ENCODE measurements at places on chromosomes 11 and 22.

DNA sequence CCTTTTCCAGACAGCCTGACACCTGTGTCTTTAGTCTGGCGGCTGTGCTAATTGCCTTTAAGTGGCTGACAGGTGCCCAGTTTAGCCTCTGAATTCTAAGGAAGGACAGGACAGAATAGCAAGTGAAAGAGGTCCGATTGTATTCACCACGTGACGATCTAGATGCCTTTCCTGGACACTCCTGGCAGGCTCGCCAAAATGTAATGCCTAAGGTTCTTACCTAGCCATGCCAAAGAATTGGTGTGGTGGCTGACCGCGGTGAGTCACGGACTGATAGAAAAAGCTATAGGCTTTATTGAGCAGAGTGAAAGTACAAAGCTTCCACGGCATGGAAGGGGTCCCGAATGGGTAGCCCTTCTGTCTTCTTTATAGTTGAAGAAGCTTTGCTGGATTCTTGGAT lies 26.7 kb downstream of the ANKRD42 start:
- no peak for DNase-seq

DNA sequence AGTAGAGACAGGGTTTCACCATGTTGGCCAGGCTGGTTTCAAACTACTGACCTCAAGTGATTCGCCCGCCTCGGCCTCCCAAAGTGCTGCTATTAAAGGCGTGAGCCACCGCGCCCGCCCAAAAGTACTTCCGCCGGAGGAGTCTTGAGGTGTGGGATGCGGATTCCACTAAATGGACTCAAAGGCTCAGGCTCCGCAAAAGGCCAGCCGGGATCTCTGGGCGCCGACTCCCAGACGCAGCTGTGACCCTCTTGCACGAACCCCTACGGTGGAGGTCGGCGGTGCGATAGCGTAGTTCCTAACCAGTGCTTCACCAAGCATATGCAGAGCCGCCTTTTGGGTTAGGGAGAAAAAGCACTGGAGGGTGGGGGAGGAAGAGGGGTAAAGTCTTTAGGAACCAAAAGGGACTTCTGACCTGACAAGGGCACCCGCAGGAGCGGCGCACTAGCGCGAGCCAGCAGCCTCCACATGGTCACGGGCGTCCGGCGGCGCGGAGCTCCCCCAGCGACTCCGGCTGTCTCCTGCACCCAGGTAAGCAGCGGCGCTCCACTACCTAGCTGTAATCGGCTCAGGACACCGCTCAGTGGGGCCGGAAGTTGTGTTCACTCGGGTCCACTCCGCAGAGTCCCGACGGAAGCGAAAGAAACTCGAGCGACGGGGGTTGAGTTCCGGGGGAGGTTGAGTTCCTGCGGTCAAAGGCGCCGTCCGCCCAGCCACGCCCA lies at the start of gene MRPL16:
MRPL16 (minus strand) TSS at position 590 of the 722 bp plus-strand sequence; CDS start at position 470, 120 bp downstream.
- DNase-seq = peak; percentile 89

- no peak for DNase-seq
Measured at GRCh38 chr11:32137869-32138268, 47.0 kb downstream of the RCN1 start.

DNA sequence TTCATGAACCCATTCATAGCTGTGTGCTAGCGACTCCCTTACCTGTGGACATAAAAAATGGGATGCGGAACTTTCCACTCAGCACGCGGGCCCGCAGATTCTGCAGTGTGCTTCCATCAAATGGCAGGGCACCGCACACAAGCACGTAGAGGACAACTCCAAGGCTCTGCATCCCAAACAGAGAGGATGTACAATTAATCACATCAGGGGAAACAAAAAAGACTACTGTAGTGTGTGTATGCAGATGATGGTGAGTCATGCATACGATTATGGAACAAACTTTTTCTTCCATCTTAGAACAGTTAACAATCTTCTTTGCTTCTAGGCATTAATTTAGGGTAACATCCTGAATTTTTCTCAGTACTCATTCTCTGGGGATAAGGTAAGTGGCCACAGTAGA lies 58.8 kb upstream of the APOA1 start:
- DNase-seq = no peak

DNA sequence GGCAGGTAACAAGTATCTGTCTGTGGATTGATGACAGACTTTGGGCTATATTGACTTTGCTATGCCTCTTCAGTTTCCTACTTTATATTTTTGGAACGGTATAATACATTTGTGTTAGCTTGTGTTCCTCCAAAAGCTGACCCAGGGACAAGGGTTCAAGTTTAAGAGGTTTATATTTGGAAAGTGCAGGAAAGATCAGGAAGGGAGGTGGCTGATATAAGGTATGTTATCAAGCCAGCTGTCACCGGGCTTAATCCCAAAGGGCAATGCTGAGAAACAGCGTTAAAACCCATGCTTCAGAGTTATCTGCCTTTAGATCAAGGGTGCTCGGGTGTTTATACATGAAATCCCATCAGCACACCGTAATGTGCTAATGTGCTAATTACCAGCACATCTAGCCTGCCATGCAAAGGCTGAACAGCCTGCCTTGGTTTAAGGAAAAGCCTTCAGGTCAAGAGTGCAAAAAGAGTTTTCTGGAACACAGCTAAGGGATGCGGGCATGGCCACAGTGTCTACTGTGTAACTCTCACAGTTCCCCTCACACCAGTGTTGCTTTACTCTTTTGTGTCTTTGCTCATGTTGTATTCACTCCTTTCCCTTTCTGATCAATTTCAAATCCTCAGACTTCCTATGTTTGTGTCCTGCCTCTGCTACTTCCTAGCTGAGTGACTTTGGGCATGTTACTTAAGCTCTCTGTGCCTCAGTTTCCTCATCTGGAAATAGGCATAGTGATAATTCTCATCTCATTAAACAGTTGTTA lies 77.5 kb downstream of the BDNF start:
- no peak for DNase-seq

GRCh38 chr11:71305451-71306125 lies 53.2 kb upstream of the SHANK2 start:
- DNase-seq = no peak

GRCh38 chr11:19789835-19790710 lies 77.4 kb downstream of the NAV2 start:
- peak; percentile 90 for DNase-seq

DNA sequence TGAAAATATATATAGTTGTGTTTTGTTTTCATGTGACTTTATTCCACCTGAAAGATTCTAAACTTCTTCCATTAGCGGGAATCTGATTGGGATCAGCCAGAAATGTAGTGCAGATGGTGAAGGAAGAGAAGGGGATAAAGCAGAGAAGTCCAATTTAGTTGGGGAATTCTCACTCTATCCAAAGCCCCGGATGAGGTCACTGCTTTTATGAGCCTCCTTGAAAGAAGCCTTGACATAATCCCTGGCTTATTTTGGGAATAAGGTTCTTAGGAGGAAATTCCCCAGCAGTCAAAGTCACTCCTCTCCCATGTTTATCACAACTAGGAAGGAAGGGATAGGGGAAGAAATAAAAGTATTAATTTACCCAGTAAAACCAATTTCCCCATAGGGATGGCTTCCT lies 41.1 kb downstream of the OSBP start:
- peak; percentile 92 for DNase-seq

DNA sequence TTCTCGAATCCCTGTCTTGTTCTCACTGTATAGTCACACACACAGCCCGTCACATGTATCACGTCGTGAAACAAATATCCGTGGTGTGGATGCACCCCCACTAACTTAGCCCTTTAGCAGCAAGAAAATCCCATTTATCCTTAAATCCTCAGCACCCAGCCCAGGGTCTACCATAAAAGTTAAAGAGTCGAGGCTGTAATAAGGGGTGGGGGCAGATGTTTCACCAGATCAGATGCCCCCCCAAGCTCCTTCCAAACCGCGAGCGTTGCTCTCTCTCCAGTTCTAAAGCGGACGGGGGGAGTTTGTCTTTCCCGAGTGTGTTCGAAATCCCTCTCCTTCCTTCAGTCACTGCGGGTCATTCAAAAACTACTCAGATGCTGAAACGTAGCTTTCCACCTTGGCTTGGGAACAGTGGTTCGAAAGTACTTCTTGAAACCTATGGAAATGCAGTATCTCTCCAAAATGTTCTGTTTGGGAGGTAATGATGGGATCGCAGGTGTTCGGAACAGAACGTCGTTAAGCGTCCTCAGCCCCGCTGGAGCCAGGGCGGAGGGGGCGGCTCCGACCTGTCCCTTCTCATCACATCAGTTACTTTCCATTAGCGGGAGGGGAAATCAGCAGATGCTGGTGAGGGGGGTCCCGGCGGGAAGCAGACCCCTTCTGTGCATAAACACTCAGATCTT lies 156.2 kb downstream of the BRD1 start:
- no peak for DNase-seq

DNA sequence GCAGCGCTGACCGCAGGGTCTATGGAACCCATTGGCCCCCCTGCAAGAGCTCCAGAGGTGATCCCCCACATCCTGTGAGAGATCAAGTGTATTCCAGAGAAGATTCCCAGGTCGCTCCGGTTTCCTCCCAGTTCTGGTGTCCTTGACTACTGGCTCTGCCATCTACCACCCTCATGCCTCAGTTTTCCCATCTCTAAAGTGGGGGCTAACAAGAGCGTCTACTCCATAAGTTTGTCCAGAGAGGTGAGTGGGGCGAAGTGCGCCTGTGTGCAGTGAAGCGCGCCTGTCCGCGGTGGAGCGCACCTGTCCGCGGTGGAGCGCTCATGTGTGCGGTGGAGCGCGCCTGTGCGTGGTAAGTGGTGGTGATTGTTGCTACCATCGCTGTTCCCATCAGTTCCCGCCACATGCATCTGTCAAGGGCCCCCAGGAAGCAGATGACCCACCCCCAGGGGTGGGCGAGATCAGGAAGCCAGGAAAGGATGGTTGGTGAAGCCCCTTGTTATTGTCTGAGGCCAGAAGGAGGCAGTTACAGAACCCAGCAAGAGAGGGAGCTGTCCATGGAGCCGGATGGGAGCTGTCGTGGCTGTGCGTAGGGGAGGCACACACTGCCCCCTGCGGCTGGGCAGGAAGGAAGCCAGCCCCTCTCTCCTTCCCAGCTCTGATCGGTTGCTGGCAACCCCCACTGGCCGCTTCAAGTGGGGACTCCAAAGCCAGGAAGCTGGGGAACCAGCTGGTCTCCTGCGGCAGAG lies 73.2 kb upstream of the FGF3 start:
- no peak for DNase-seq

DNA sequence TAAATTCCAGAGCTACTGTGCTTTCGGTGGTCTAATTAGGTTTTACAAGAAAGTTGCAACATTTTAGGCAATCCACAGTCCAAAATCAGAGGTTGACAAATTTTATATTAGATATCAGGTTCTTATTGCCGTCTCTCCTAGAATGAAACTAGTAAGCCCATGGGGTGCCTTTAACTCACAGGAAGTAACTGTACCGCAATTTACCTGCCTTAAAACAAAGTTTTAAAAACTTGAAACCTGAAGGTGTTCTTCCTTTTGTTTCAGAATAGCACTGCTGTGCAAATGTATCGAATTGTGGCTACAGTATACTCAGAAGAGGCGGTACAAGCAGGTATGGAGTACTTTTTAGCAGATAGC lies 77.2 kb downstream of the PISD start:
- no peak for DNase-seq

- no peak for DNase-seq
Measured at GRCh38 chr11:133168016-133168415, 364.3 kb downstream of the OPCML start.

DNA sequence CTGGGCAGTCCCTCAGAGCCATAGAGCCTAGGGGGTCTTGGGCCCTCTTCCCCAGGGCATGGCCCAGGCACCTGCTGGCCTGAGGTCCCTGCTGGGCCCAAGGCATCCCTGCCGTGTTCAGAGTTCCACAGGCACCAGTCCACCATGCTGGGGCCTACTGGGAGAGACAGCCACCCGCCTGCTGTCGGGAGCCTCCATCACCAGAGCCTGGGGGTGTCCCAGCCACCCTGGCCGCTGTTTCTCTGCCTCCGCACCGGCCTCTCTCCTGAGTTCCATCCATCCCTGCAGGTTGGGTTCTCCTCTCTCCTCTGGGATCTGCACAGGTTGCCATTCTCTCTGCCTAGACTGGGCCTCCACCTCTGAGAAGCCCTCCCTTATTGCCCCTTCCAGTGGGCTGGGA lies 68.6 kb downstream of the KCNQ1 start:
- DNase-seq = no peak

- peak; percentile 48 for DNase-seq
Measured at GRCh38 chr11:18720808-18721560, 5.0 kb downstream of the IGSF22 start.

- no peak for DNase-seq
Measured at GRCh38 chr11:75836417-75836816, 21.4 kb downstream of the UVRAG start.

GRCh38 chr11:90373971-90374370 lies 151.1 kb upstream of the CHORDC1 start:
- no peak for DNase-seq

DNA sequence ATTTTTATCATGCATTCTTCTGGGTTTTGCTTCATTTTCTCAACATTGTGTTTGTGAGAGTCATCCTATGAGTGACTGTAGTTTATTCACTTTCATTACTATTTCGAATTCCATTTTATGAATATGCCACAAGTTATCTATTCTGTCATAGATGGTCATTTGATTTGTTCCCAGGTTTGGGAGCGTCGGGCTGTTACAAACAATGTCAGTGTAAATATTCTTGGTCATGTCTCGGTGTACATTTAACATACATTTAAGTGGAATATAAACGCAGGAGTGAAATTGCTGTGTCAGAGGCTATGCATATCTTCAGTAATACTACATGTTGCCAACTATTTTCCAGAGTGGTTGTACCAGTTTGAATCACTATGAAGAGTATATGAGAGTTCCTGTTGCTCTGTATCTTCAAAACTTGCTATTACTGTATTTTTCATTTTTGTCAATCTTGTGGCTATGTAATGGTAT lies 2.4 kb downstream of the TRIM44 start:
- DNase-seq = no peak

Measured in fibroblast of villous mesenchyme (primary cell).